ENCODE measurements at places on chromosomes 2 and 18.

GRCh38 chr2:26653207-26654060 is 12.3 kb upstream of the CIB4 start:
- DNase-seq = no peak

DNA sequence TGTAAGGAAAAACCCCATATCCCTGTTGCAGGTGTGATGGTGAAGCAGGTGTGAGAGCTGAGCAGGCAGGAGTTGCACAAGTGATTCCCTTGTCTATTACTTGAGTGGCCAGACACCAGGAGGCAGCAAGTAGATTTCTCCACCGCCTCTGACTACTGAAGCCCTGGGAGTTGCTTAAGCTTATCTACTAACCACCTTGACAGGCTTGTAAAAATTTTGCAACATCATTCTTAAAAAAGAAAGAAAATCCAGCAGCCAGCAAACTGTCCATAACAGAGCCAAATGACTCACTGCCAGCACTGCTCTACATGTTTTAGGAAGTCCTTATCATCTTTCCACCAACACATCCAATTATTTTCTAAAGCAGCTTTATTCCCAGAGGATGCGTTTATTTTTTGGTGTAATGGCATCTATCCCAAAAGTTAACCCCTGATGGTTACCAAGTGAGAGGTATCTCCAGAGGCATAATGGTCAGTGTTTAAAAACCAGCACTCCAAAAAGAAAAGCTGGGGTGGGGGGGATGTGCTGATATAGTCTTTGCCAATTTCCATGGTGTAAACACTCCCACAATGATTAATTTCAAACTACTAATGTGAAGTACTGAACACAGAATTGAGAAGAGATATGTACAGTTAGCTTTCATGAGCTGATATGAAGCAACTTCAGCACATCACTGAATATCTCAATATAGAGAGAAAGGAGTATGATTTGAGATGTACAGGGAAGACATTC is 16.3 kb upstream of the GPR39 start:
- no peak for DNase-seq

DNA sequence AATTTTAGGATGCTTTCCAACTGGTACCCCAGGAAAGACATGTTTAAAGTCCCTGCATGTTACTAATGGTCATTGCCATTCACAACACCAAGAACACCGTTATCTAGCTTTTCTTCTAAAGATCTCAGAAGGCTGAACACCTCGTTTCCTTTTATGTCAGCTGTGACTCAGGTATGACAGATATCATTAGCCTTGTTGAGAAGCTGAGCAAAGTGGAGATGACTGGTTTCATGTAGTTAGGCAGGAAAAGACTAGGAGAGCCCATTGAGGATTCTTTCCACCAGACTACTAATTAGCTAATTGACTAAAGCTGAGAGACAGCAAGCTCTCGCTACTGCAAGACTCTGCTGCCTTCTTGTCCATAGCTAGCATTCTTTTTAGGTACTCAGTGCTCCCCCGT is 32.0 kb upstream of the ARL5A start:
- no peak for DNase-seq

DNA sequence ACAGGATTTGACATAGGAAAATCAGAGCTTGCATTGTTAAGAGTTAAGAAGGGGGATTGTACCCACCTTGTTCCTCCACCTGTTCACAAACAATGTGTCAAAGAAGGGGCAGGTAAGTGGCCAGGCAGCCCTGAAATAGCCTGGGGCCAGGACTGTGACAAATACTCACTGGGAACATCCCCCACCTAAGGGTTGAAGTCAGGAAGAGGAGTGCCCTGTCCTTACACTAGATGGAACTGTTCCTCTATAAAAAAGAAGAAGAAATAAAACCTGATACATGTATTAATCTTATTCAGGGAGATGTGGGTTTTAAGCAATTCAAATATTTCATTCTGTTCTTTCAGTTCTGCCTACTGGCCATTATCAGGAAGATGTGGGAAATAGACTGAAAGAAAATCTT is 41.9 kb downstream of the TACR1 start:
- no peak for DNase-seq

GRCh38 chr2:226800941-226801784 is 1.5 kb upstream of the IRS1 start:
- no peak for DNase-seq

GRCh38 chr18:41761333-41762018 is 193.6 kb upstream of the PIK3C3 start:
- DNase-seq = peak; percentile 10

GRCh38 chr2:223084873-223085272 is 32.9 kb downstream of the KCNE4 start:
- no peak for DNase-seq

DNA sequence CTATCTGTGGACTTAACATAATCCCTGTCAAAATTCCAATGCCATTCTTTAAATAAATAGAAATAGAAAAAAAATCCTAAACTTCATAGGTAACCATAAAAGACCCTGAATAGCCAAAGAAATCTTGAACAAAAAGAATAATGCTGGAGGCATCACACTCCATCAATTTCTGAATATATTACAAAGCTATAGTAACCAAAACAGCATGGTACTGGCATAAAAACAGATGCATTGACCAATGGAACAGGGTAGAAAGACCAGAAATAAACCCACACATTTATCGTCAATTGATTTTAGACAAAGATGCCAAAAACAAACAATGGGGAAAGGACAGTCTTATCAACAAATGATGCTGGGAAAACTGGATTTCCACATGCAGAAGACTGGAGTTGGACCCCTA is 205.7 kb downstream of the VAPA start:
- no peak for DNase-seq

DNA sequence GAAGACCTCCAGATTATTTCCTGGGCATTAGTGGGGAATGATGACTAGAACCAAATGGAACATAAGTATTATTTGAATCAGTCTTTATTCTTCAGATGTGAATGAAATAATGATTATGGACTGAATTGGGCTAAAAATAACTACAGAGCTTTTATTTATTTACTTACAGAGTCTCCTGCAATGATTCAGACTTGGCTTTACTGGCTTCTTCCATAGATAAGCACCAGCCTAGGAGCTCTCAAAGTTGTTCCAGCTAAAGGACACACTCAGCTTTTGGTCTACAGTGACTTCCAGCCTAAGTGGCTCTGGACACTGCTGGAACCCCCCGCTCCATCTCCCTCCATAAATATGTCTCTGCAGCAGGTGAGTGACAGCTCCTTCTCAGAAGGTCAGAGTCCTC is 24.3 kb upstream of the ARHGAP25 start:
- no peak for DNase-seq

DNA sequence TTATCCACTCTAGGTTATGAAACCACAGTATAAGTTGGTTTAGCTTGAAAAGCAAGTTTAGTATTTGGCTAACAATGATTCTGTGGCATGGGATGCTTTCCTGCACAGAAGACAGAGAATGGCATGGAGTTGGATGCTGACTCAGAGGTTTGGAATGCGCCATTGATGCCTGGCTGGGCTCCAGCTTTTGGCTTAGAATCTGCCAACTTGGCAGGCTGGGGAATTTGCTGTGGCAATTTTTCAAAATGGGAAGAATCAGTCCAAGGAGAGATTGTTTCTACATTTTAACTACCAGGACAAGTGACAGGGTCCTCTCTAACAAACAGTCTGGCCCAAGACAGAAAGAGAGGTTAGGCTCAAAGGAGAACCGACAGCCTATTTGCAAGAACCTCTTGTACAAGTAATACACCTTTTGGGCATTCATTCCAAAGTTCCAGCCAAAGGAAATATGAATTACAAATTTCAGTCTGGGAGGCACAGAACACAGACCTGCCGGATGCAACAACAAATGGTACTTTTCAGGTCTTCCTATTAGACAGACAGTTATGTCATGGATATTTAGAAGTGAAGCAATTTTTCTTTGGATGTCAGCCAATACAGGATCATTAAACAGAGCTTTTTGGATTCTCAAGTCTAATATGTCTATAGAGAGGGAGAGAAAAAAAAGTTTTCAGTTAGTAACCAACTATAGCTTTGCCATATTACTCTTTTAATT is 1027.7 kb downstream of the TMEM182 start:
- DNase-seq = no peak

- no peak for DNase-seq
These were observed 84.0 kb downstream of the NFATC1 start for GRCh38 chr18:79479761-79480161.

DNA sequence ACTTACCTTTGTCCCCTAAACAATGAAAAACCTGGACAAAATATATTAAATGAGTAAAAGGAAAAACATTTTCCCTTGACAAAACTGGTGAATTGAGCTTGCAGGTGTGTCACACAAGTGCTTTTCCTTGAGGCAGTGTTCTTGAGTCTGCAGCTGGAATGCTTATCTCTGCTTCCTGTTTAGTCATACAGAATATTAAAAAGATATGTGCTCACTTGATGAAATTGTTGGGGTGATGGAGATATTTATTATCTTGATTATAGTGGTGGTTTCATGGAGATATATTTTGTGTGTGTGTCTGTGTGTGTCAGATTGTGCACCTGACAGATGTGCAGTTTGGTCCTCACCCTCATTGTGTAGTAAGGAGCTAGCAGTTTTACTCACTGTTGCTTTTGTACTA is 3.3 kb downstream of the TAF1B start:
- DNase-seq = no peak

GRCh38 chr2:75547345-75548035 is 13.2 kb downstream of the EVA1A start:
- peak; percentile 47 for DNase-seq

- no peak for DNase-seq
These were observed 198.0 kb upstream of the CCDC150 start for GRCh38 chr2:196441527-196441926.

DNA sequence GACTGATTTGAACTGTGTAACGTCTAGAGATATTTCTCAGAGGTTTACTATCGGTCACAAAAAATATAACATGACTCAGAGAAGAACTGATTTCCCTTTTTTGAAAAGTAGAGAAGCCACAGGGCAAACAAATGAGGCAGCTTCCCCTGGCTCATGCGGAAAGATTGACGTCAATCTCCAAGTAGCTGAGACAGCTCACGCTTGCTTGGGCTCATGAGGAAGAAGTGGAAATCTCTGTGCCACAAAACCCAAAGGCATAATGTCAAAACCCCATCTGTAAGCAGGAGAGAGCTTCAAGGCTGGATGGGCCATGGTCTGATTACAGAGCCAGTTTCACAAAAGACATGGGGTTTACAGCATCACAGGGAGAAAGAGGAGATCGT is 188.1 kb downstream of the ARL4C start:
- no peak for DNase-seq

GRCh38 chr2:188997263-188997662 is 23.1 kb downstream of the COL3A1 start:
- no peak for DNase-seq

GRCh38 chr2:45975752-45976517 is 321.3 kb upstream of the EPAS1 start:
- DNase-seq = no peak

DNA sequence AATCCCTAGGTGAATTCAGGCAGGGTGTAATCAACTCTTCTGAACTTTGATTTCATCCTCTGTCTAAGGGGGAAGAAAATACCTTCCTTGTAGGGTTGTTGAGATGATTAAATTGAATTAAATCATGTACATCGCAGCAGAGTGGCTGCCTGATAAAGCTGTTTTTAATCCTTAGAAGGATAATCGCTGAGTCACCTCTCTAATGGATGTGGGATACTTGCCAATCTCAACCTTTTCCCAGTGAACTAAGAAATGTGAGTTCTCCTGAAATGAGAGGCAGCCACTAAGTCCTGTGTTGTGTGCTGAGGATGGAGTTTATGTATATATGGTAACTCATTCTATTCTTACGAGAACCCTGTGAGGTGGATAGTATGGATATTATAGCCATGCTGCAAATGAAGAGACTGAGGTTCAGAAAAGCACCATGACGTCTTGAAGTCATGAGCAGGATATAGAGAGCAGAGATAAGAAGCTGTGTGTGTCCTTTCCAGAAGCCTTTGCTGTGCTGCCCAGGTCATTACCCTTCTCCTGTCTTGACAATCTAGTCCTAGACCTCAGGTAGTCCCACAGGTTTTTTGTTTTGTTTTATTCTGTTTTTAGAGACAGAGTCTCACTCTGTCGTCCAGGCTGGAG is 93.3 kb downstream of the HNRNPLL start:
- DNase-seq = no peak

DNA sequence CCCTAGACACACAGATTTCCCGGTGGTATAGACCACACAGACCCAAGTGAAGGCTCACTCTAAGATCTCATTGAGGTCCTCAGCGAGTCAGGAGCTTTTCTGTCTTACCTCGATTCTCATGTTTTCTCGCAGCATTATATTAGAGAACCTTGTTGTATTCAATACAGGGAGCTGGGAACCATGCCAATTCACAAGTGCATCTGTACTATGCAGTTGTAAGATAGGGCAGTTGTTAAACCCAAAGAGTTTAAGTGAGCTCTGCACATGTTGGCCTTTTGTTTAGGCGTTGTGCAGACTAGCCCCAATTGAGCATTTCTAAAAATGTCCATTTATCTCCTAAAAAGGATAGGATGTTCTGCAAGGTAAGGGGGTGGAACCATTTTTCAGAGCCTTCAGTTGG is 59.6 kb downstream of the FEZ2 start:
- DNase-seq = no peak

GRCh38 chr2:103004426-103004942 is 242.7 kb downstream of the TMEM182 start:
- DNase-seq = no peak

- no peak for DNase-seq
These were observed 43.9 kb upstream of the RAPH1 start for GRCh38 chr2:203578759-203579643.

DNA sequence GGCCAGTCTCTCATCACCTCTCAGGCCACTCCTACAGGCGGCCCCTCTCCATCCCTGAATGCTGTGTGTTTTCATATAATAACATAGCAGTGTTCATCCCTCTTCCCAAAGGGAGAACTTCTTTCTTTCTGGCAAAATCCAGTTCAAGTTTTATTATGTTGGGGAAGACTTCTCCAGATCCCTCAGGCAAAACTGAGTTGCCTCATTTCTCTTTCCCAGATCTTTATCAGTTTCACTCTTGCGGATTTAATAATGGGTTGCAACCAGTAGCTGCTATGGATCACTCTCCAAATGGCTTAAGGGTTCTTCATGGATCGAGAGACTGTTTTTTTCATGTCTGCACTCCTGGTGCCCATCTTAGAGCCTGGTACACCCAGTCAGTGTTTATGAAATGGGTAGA is 129.9 kb downstream of the FHOD3 start:
- no peak for DNase-seq

DNA sequence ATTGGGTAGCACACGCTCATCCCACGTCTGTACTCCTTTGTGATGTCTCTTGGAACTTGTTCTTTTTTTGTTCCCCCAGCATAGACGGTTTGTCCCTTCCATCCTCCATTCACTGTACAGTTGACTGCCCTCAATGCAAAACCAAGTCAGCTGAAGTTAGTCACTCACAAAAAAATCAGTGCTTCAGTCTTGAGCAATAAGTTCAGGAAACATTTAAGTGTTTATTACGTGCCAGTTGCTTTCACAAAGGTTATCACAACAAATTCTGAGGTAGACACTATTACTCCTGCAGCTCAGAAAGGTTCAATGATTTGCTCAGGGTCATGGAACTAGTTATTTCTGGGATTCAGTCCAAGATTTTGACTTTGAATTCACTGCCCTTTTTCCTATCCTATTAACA is 102.2 kb downstream of the PDE1A start:
- peak; percentile 41 for DNase-seq

GRCh38 chr2:128306081-128306930 is 12.4 kb downstream of the HS6ST1 start:
- peak; percentile 98 for DNase-seq

Data from smooth muscle cell of the brain vasculature (primary cell).